ENCODE measurements at places on chromosomes 12 and 14. TPM values are rescaled to one million over a fixed set of nuclear protein-coding genes. Genes with fewer than 3 reads are reported as not detected.

DNA sequence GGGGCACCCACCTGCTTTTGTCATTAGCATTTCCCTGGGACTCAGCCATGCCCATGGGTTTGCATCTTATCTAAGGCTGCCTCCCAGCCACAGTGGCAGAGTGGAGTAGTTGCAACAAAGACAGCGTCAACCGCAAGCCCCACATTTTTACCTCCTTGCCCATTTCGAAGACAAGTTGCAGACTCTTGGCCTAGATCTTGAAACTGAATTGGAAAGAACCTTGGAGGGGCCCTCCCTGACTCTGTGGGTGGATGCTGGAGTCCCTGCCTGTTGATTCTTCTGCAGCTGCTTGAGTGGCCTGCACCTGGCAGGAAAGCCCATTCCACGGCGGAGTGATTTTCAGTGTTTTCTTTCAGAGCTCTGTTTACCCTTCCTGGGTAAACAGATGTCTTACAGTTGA is 309.0 kb downstream of the VRK1 start:
- no peaks in the 10 kb centered on the region for H3K36me3 ChIP-seq
- no peak for DNase-seq
- H3K27ac ChIP-seq = no peak overlapping the region
- H3K4me1 ChIP-seq = no peaks in the 10 kb centered on the region
- no peak overlapping the region for H3K4me3 ChIP-seq

DNA sequence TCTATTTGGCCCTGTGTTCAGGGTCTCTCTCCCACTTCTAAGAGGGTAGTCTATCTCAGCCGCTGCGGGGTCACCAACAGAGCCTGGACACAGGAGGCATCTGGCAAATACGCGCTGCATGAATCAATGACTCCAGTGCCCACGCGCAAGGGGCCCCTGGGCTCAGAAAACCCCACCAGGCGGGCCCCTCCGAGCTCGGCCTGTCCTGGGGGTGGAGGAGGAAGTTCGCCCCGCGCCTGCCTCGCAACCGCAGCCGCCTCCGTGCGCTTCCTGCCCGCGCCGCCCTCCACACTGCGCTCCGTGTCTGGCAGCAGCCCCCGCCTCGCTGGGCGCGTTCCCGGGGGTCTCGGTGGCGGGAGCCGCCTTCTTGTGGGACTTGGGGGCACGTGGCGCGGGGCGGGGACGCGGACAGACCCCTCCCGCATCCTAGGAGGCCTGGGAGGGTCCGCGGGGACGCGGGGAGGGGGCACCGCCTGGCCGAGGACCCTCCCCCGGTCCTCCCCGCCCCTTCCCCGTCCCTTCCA is 811 bp upstream of the FBRSL1 start:
- no peak for DNase-seq
- no peaks in the 10 kb centered on the region for H3K27me3 ChIP-seq
- H3K27ac ChIP-seq = peak overlapping the region; percentile 62
- H3K4me1 ChIP-seq = peaks cover 46% of the 10 kb centered on the region
- no peaks in the 10 kb centered on the region for H3K36me3 ChIP-seq

GRCh38 chr12:44780221-44780790 is 95.8 kb downstream of the NELL2 start:
- H3K27me3 ChIP-seq = no peaks in the 10 kb centered on the region
- H3K4me3 ChIP-seq = no peak overlapping the region
- no peak for DNase-seq
- H3K4me1 ChIP-seq = no peaks in the 10 kb centered on the region
- H3K27ac ChIP-seq = no peak overlapping the region

DNA sequence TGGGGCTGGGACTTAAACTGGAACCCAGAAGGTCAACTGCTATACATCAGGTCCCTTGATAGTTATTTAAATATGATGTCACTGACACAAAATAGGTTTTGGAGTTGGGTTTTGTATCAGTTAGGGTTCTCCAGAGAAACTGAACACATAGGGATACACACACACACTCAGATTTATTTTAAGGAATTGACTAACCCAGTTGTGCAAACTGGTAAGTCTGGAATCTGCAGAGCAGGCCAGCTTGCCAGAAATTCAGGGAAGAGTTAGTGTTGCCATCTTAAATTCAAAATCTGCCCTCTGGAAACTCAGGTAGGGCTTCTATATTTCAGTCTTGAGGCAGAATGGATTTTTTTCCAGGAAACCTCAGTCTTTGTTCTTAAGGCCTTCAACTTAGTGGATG is 36.9 kb downstream of the MAPK1IP1L start:
- no peaks in the 10 kb centered on the region for H3K27me3 ChIP-seq
- peak overlapping the region; percentile 50 for H3K27ac ChIP-seq
- H3K36me3 ChIP-seq = no peaks in the 10 kb centered on the region
- H3K4me1 ChIP-seq = peaks cover 37% of the 10 kb centered on the region
- H3K4me3 ChIP-seq = no peak overlapping the region
- no peak for DNase-seq

DNA sequence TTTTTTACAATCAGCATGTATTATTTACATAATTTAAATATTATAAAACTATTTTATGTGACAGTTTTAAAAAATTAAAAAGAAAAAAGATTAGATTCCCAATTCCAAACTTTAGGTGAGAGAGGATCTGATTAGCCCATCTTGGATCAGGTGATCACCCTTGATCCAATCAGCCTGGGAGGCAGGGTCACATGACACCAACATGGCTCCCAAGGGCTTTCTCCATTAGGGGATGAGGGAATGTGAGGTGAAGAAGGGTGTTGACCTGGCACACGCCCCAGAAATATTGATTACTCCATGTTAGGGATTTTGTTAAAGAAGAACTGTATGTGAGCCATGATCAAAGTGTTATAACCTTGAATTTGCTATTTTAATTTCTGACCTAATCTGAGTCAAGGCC is 225.4 kb downstream of the RBM19 start:
- H3K4me3 ChIP-seq = no peak overlapping the region
- peaks cover 47% of the 10 kb centered on the region for H3K27me3 ChIP-seq
- no peak overlapping the region for H3K27ac ChIP-seq
- H3K36me3 ChIP-seq = no peaks in the 10 kb centered on the region
- DNase-seq = no peak

DNA sequence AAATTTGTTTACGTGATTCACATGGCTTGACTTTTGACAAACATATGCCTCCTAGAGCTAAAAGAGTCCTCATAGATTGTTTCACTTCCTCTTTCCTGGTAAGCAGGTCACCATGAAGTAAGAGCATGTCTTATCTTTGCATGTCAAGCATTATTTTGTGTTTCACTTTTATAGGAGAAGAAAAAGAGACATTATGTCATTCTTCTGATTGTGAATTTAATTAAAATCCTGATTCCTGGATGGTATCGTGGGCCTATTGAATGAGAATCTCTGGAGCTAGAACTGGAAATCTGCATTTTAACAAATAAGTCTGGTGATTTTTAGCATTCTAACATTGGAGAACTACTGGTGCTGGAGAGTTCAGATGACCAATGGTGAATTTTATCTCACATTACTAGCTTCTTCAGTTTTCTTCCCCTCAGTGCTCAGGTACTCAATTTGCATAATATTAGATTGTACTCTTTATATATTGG is 218.6 kb upstream of the ATP2B1 start:
- no peaks in the 10 kb centered on the region for H3K27me3 ChIP-seq
- H3K27ac ChIP-seq = no peak overlapping the region
- no peak overlapping the region for H3K4me3 ChIP-seq
- no peaks in the 10 kb centered on the region for H3K4me1 ChIP-seq
- DNase-seq = no peak

GRCh38 chr14:63180011-63180410 is 24.2 kb upstream of the RHOJ start:
- no peaks in the 10 kb centered on the region for H3K27me3 ChIP-seq
- DNase-seq = no peak
- H3K4me1 ChIP-seq = peaks cover 19% of the 10 kb centered on the region
- H3K36me3 ChIP-seq = no peaks in the 10 kb centered on the region
- H3K4me3 ChIP-seq = no peak overlapping the region

DNA sequence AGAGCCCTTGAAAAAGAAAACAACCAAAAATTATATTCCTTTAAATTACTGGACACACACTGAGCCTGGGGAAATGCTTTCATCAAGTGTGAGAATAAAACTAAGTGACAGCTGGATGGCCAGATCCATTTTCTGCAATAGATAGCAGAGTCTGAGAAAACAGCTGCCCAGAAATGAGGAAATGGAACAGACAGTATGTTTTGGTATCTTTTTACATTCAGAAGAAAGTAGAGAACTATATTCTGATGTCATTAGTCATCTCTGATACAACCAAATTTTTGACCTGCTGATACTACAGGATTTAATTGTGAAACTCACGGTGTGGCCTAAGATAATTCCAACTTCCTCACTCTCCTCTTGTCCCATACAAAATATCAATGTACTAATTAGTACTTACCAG is 78.2 kb downstream of the HMGA2 start:
- H3K27ac ChIP-seq = no peak overlapping the region
- no peak overlapping the region for H3K4me3 ChIP-seq

DNA sequence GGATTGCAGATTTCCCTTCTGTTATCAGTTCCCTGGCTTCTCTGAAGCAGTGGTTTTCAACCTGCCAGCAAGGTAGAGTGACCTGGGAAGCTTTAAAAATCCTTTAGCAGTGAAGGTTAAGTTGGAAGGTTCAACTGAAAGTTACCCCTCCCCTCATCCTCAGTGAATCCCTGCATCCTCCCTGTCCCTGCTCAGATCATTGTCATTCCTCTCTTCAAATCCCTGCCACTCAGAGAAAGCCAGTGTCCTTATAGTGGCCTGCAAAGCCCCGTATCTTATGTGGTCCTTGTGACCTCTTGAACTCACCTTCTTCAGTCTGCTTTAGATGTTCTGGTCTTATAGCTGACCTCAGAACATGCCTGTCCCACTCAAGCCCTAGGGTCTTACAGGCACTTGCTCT is 53.6 kb downstream of the PPM1A start:
- H3K4me1 ChIP-seq = no peaks in the 10 kb centered on the region
- H3K27ac ChIP-seq = no peak overlapping the region
- no peaks in the 10 kb centered on the region for H3K27me3 ChIP-seq

- H3K27ac ChIP-seq = no peak overlapping the region
- H3K27me3 ChIP-seq = no peaks in the 10 kb centered on the region
- H3K4me3 ChIP-seq = no peak overlapping the region
- DNase-seq = no peak
Observed at GRCh38 chr12:100555722-100556121, 17.8 kb upstream of the GAS2L3 start.

DNA sequence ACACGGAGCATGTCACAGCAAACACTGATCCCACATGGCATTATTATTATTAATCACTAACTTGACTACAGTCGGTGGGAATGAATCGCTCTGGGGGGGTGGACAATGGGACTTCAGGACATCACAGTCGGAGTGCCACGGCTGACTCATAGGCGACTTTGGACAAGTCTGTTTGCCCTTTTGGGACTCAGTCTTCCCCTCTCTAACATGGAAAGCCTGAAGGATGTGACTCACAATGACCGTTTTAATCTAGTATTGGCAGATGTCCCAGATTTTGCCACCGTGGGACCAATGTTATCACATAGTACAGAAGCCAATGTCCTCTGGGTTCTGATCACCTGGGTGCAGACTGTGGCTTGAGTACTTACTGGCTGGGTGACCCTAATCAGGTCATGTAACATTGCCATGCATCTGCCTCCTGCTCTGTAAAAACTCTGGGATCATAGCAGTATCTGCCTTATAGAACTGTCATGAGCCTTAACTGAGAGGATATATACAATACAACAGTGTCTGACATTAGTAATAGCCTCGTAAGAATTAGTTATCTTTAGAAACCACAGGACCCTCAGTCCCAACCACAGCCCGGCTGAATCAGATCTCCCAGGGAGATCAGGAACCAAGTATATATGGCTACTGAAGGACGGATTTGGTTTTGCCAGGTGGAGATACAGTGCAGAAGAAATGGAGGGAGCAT is 362.6 kb downstream of the BCL11B start:
- peaks cover 34% of the 10 kb centered on the region for H3K4me1 ChIP-seq
- H3K27me3 ChIP-seq = no peaks in the 10 kb centered on the region

GRCh38 chr12:27843714-27844245 is 63.7 kb upstream of the MANSC4 start:
- H3K4me1 ChIP-seq = peaks cover 11% of the 10 kb centered on the region
- no peaks in the 10 kb centered on the region for H3K27me3 ChIP-seq
- DNase-seq = no peak
- no peak overlapping the region for H3K27ac ChIP-seq
- no peaks in the 10 kb centered on the region for H3K36me3 ChIP-seq

GRCh38 chr14:76929927-76930326 is 98.6 kb downstream of the IRF2BPL start:
- H3K27me3 ChIP-seq = no peaks in the 10 kb centered on the region
- H3K36me3 ChIP-seq = no peaks in the 10 kb centered on the region
- DNase-seq = no peak
- H3K4me1 ChIP-seq = peaks cover 51% of the 10 kb centered on the region

DNA sequence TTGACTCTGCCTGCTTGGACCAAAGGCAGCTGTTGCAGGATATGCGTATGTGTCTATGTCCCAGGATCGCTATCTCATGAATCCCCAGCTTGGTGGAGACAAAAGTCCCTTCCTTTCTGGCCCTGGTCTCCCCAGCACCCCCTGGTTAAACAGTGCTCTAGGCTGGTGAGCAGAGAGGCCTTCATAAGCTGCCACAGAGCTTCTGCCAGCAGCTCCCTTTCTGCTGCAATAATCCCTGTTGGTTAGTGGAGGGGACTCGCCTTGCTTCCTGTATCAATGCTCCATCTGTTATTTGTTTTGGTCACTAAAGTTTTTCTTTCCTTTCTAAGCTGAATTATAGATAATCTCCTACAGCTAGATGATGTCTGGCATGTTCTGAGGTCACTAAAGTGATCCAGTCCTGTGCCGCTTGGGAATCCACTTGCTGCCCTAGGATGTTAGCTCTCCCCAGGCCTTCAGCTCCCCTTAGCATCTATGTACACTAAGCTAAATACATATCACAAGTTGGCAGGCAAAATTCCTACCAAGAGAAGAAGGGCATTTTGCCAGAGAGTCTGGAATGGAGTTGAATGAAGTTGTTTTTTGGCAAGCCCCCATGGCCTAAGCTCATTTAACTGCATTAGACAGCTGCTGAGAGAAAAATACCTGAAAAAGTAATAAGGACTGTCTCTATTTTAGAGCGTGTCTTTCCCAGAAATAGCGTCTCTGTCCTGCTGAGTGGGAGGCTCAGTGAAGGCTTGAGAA is 47.8 kb downstream of the RDH12 start:
- H3K27ac ChIP-seq = no peak overlapping the region
- no peak for DNase-seq
- H3K36me3 ChIP-seq = peaks cover 75% of the 10 kb centered on the region
- no peaks in the 10 kb centered on the region for H3K4me1 ChIP-seq

DNA sequence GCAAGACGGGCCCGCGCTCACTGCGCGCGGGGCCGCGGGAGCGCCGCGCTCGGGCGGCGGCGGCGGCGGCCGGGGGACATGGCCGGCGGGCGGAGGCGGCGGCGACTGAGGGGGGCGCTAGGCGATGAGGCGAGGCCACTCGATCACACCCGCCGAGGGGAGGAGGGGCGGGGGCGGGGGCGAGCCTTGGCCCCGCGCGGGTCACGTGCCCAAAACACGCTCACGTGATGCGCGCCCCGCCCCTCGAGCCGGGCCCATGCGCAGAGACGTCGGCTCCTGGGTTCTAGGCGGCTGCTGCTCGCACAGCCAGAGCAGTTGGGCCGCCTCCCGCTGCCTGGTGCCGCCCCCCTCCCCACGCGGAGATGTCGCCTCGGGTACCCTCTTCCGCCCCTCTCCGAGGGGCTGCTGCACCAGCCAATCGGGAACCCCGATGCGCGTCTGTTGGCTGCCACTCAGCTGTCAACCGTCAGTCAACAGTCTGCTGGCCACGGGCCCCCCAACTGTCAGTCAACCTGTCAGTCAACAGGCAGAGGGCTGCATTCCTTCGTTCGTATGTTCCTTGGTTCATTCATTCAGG is at the start of gene SPPL3:
SPPL3 (minus strand) TSS at position 162 of the 577 bp plus-strand sequence. CDS start 491 bp downstream, outside the sequence.
- H3K27ac ChIP-seq = peak within 1 kb of the TSS; percentile 98
- peaks cover 76% of the 10 kb centered on the region for H3K4me1 ChIP-seq
- no peaks in the 10 kb centered on the region for H3K36me3 ChIP-seq
- H3K27me3 ChIP-seq = no peaks in the 10 kb centered on the region

GALC gene
- total RNA-seq = 15.5 TPM

DEPDC4 gene
- total RNA-seq = 0.64 TPM

TBPL2 gene
- not detected for total RNA-seq

SOAT2 gene
- total RNA-seq = not detected

CHMP4A gene
- total RNA-seq = 61.7 TPM

WIF1 gene
- total RNA-seq = 0.64 TPM

STON2 gene
- 19.1 TPM for total RNA-seq

Measured in suprapubic skin (tissue), 4 donors.